ENCODE measurements at places on chromosomes 3 and 15. TPM values are rescaled to one million over a fixed set of nuclear protein-coding genes. Genes with fewer than 3 reads are reported as not detected.

COL6A5 gene
- total RNA-seq = not detected

LAMB2 gene
- total RNA-seq = 3.6 TPM

UMPS gene
- total RNA-seq = 28.8 TPM

SKOR1 gene
- 0.96 TPM for total RNA-seq

DNA sequence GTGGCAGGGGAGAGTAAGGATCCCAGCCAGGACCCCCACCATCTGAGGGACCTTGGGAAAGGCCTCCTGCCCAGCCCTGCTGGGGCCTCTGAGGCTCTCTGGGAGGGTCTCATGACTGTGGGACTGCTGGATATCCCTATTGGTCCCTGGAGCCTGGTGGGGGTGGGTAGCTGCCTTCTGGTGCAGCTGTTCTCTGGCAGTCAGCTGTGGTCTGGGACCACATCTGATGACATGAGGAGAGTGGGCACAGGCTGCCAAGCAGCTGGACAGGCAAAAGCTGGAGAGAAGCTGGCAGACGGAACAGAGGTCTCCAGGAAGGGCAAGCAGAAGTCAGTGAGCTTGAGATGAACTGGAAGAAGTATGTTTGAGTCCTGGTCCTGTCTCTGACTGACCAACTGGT lies 22.4 kb downstream of the PLEKHO2 start:
- DNase-seq = no peak
- peaks cover 73% of the 10 kb centered on the region for H3K36me3 ChIP-seq
- no peaks in the 10 kb centered on the region for H3K27me3 ChIP-seq
- no peak overlapping the region for H3K4me3 ChIP-seq

- H3K4me3 ChIP-seq = no peak overlapping the region
- H3K27ac ChIP-seq = no peak overlapping the region
- H3K36me3 ChIP-seq = peaks cover 12% of the 10 kb centered on the region
- no peak for DNase-seq
- peaks cover 8% of the 10 kb centered on the region for H3K4me1 ChIP-seq
- H3K27me3 ChIP-seq = peaks cover 4% of the 10 kb centered on the region
Observed at GRCh38 chr3:150737874-150738679, 24.9 kb downstream of the SIAH2 start.

DNA sequence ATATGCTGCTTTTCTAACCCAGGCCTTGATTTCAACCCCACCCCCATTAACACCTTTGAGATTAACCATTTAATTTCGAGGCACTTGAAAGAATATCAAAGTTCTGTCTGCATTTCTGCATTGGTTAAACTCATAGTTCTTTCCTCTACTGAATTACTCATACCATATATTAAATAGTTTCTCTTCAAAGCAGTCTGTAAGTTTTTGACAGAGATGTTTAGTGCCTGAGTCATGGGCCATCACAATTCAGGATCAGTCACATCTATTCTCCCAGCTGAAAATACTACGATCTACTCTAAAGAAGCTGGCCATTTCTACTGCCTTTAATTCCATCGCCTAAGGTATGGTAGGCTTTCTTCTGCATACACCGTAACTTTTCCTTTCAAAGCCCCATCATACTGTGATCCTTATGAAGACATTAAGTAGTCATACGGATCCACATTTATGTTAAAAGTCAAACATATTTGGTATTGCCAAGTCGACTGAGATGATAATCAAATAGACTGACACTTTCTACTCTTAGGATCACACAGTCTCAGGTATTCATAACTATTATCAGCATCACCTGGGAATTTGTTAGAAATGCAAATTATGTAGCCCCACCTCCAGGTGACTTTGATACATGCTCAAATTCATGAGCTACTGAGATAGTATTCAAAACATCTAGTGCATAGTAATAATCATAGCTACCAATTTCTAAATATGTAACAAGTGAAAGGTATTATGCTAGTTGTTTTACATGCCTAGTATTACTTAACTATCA lies 489.4 kb upstream of the IL12A start:
- H3K27ac ChIP-seq = no peak overlapping the region
- H3K4me1 ChIP-seq = no peaks in the 10 kb centered on the region
- no peaks in the 10 kb centered on the region for H3K27me3 ChIP-seq
- no peaks in the 10 kb centered on the region for H3K36me3 ChIP-seq
- H3K4me3 ChIP-seq = no peak overlapping the region

- no peak overlapping the region for H3K27ac ChIP-seq
- no peak for DNase-seq
- no peaks in the 10 kb centered on the region for H3K36me3 ChIP-seq
- H3K4me1 ChIP-seq = no peaks in the 10 kb centered on the region
Observed at GRCh38 chr3:6921066-6921465, 60.2 kb downstream of the GRM7 start.

Measured in T-cell (primary cell).